Activated T-cell treated with anti-CD3 and anti-CD28 coated beads for 4 hours (primary cell): ENCODE measurements at places on chromosomes 16 and 17.

GRCh38 chr17:77697480-77698400, 260.8 kb upstream of the TNRC6C start:
- no peak for DNase-seq

GRCh38 chr17:33520426-33521330, 227.6 kb upstream of the ASIC2 start:
- DNase-seq = peak; percentile 11

DNA sequence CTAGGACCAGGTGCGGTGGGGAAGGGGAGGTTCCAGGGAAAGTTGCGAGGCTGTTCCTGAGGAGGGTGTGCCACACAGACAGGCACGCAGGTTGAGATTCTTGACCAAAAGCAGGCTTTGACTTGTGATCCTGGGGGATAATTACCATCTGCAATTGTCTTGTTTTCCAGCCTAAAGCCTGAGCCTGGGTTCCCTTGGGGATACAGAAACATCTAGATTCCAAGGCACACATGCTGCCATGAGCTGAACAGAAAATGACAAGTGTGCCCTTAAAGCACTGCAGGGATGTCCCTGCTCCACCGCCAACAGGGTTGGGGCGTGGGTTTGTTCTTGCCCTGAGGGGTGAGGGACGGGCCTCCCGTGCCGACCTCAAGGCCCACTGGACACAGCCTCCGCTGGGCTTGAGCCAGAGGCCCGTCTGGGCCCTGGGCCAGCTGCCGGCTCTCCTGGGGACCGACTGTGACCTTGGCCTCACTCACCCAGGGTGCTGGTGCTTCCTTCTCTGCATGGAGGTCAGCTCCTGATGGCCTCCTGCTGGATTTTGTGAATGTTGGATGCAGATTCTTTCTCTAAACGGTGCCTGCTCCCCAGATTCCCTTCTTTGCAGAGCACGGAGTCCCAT, 14.0 kb downstream of the CA5A start:
- DNase-seq = no peak

- DNase-seq = peak; percentile 18
These were observed 837 bp upstream of the PRDM7 start for GRCh38 chr16:90077757-90078578.

DNA sequence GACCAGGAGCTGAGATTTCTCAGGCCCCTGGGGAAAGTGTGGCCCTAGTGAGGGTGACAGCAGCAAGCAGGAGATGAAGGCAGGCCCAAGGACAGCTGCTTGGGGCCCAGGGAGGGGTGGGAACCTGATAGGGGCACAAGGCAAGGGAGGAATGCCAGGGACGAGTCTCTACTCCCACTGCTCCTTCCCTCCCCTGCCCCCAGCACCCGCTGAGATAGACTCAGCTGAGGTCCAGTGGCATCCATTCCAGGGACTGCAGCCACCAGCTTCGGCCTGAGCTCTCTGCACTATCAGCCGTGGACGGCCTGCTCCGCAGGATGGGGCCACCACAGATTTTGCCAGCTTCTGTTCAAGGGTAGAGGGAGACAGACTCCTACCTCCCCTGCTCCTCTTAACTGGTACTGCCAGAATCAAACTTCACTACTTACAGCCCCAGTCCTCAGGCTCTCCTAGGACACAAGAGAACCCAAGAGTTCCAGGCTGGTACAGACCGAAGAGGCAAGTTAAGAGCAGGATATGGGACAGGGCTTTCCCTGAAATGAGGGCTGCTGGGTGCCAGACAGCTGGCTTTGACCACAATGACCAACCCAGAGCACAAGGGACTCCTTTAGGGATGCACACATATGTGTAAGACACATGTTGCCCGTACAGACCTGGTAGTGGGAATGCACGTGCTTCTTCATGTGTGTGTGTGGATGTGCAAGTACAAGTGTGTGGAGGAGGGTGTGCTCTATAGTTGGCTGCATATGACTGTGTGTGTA, 5.5 kb downstream of the CACNB1 start:
- DNase-seq = no peak

- peak; percentile 36 for DNase-seq
These were observed 606 bp downstream of the THAP11 start for GRCh38 chr16:67842509-67843342.

DNA sequence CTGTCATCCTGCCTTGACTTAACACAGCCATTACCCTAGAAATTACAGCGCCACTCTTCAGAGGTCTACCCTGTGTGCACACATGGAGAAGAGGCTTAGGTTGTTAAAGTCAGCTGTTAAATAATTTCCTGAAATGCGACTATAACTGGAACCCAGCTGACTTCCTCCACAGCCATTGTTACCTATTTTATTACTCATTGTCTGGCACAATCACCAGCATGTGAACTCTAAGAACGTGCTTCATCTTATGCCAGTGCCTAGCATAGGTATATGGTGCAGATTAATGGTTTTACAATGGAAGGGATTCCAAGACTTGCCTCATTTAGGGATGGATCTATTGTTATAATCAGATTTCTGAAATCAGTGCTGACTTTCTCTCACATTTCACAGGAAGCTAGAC, 11.9 kb downstream of the RDM1 start:
- no peak for DNase-seq

DNA sequence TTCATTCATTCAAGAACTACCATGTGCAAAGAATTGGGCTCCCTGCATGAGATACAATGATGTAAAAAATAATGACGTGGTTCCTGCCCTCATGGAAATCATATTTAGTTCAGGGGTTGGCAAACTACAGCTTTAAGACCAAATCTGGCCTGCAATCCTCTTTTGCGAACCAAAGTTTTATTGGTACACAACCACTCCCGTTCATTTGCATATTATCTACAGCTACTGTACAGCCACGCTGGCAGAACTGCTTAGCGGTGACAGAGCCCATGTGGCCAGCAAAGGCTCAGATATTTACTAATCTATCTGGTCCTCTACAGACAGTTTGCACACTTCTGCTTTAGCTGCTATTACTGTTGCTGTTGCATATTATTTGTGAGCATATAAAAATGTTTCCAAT, 167.7 kb downstream of the XYLT1 start:
- no peak for DNase-seq

DNA sequence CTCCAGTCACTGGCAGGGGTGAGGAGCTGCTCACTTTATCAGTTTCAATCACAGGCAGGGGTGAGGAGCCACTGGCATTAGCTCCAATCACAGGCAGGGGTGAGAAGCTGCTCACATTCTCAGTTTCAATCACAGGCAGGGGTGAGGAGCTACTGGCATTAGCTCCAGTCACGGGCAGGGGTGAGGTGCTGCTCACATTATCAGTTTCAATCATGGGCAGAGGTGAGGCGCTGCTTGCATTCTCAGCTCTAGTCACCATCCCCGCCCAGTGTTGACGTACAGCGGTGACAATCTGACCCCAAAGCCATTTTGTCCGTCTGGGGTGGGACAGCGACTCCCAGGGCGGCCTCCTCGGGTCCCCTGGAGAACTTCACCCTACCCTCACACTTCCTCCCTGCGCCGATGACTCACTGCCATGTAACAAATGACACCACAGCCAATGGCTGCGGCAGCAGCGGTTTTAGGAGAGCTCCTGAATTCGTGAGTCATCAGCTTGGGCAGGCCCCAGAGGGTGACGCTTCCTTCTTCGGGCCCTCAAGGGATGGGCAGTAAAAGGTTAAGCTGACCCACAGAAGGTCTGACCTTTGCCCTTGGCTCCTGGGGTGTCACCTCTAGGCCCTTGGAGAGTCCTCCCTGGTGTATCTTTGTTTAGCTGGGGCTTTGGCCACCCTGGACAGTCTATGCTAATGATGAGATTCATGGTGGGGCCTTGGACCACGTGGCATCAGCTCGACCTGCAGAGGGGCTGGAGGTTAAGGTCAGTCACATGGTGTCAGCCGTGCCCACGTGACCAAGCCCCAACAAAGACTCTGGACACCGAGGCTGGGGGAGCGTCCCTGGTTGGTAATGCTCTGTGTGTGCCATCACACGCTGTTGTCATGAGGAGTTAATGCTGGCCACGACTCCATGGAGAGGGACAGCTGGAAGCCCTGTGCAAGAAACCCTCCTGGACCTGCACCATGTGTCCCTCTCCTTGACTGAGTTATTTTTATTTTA, 171.7 kb downstream of the C16orf95 start:
- DNase-seq = no peak

DNA sequence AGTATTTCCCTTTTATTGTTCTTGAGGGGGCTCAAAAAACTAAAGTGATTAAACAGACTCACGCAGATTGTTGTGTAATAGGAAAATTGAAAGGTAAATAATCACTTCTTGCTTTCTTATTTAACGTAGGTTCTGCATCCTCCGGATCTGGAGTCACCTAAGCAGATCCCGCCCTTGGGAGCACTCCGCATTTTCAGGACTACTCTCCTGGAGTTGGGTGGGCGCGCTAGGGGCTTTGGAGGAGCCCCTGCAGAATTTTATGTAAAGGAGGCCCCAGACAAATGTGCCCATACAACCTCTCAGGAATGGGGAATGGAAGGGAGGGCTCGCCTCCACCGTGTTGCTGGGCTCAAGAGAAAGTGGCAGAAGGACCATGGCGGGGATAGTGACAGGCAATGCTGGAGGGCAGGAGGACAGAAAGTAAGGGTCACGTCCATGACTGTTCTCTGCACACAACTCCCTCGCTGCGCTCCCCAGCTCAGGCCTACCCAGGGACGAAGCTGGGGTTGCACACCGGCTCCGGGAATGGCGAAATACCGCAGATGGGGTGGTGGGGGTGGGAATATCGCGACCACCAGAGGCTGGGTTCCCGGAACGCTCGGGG, 8.3 kb downstream of the MT2A start:
- DNase-seq = no peak

GRCh38 chr17:40158438-40159013, 18.2 kb downstream of the CASC3 start:
- DNase-seq = no peak

DNA sequence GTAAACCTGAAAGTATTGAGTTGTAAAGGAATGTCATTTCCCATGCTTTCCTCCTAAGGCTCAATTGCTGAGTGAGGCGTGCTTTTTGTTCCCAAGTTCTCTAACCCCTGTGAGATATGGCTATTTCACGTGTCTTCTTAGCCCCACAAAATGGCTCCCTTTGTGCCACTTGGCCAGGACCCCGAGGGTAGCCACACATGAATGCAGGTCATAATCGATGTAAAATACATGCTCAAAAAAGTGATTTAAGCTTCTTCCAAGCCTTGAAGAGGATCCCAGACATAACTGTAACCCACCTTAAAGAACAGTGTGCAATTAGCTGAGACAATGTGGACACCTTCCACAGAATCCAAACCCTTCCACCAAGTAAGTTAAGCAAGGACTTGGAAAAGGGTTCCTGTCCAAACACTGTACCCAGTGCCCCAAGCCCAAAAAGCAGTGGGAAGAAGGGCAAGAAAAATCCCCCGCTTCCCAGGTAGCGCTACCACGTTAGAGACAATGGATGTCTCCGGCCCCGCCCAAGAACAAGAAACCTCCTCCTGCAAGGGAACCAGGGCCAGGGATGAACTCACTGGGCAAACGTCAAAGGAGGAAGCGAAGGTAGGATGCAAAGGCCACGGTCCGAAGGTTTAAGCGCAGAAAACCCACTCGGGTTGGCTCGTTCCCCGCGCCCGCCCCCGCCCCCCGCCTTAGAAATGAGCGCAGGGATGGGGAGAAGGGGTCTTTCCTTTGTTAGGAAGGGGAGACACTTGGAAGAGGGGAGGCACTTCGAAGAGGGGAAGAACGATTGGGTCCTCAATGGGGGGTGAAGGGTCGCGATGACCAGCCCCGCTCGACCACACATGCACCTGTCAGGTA, 1.2 kb downstream of the JPT1 start:
- no peak for DNase-seq

- no peak for DNase-seq
These were observed 22.9 kb downstream of the ADAM11 start for GRCh38 chr17:44781551-44782325.

GRCh38 chr17:72063262-72063661, 57.6 kb upstream of the SOX9 start:
- DNase-seq = no peak

DNA sequence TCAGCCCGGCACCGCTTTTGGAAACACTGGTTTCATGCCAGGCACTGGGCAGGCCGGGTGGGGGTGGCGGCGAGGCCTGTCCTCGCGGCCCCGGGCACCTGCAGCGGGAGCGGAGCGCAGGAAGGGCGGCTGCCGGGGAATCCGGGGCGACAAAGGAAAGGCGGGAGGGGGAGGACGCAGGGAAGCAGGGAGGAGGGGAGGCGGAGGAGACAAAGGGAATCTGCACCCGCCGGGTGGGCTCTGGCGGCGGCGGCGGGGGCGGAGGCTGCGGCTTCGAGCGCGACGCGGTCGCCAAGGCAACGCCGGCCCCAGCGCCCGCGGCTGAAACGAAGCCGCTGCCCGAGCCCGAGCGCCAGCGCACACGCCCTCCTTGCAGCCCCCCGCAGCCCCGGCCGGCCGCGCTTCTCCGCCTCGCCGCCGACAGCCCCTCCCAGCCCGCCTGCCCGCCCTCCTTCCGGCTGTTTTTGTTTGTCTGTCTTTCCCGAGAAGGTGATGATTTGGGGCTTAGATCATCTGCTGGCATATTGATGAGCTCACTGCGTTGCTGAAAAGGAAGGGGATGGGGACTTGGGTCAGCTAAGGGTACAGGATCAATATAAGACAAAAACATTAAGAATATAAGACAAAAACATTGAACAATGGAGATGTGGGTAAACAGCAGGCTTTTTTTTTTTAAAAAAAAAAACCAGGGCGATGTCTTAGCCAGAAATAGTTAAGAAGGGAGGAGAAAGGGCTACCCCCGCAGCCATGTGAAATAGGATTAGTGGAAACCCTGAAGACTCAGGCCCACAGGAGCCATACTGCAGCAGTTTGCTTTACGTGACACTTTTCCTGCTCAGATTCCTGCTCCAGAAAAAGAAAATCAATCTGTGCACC, 32.7 kb downstream of the CDK5R1 start:
- peak; percentile 42 for DNase-seq

DNA sequence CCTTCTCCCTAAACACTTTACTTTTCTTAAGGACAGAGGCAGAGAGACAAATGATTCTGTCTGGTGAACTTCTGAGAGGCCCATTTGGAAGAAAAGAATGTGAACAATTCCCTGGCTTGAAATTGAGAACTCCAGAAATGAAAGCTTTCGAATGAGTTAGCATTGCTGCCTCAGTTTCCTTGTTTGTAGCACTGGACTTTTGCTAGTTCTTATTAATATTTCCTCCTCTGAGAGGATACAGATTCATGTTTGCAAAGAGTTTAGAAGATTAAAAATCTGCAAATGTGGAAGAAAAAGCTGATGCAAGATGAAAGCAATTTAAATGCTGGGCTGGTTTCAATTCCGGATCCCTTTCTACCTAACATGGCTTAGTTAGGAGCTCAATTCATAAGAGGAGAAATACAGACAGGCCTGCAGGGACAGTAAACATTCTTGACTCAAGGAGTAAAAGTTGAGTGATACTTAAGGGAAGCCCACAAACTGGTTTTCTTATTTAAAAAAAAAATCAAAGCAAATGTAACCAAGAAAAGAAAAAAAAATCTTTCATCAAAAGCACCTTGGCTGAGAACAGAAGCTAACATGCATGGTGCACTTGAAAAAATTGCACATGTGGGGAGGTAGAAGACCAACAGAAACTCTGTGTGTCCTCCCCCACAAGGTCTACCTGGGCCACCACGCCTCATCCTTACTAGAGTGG, 27.1 kb downstream of the HNF1B start:
- no peak for DNase-seq

DNA sequence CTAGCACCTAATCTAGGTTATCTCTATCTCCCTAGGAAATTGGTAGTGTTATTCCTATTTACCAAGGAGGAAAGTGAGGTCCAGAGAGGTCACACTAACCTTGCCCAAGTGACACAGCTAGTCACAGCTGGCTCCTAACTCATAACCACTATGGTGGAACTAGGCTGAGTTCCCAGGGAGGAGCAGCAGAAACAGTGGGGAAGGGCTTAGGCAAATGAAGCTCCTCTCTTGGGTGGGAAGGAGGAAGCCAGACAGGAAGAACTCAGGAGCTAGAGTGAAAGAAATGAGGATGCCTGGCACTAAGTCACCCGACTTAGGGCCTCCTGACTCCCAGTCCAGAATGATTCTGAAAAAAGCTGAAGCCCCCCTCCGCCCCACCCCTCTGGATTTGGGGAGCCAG, 34.5 kb downstream of the PSME3IP1 start:
- DNase-seq = no peak
